ENCODE measurements at places on chromosomes 6 and 20.

DNA sequence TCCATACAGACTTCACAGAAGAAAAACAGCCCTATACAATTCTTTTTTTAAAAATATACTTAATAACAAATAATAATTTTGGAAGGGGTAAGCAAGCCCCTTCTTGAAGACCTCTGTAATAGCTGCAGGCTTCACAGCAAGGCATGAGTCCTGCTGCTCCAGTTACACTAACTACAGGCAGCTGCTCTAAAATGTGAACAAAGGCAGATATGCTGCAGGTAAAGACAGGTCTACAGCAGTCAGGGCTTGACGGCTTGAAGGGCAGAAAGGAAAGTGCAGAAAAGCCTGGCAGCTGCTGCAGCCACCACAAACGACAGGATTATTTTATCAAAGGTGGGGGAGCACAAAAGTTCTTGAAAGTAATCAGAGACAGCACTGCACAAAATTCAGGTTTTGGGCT, 11.3 kb downstream of the FAXC start:
- no peak for DNase-seq

- DNase-seq = no peak
These were observed 137.5 kb downstream of the EYS start for GRCh38 chr6:65569505-65569904.

DNA sequence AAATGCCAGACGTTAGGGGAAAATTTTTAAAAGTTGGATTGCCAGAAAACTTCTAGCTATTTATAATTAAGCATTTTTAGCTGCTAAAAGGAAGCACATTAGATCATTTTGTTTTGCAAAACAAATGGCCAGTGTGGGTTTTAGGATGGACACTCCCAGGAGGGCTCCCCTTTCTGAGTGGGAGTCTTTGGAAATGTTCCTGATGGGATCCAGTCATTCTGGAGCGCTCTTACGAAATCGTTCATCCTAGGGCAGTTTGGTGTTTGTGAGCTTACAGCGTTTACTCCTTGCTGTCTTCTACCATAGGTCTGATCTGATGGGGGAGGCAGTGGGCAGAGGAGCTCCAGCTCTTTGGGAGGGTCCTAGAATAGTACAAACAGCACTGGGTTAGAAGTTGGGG, 14.7 kb downstream of the GNAS start:
- no peak for DNase-seq

DNA sequence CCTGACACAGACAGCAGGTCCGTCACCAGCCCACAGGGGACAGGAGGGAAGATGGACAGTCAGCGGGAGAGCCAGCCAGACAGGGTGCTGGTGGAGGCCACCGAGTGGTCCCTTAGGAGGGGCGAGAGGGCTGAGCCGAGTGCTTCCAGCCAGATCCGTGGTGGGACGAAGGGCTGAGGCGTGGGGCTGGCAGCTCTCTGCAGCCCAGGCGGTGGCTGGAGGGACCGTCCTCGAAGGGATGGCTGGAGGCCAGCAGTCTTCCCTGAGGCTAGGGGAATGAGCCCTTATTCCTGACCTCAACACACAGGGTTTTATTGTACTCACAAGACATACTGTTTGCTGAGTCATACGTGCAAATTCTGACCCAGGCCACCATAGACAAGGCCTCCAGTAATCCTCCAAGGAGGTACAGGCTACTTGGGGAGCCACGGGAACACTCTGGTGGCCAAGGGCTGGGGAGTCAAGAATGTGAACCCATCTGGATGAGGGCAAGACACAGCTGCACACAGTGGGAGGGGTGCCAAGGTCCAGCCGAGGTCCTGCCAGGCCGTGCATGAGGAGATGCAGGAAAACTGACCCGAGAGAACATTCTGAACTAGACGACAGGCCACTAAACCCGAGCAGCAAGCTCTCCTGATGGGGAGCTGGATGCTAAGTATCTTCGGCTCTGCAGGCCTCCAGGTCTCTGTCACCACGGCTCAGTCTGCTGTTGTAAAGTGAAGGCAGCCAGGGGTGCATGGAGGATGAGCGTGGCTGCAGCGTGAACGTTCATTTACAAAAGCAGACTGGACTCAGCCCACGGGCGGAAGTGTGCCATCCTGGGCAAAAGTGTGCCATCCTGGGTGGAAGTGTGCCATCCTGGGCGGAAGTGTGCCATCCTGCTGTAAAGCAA, 242.5 kb downstream of the TTLL2 start:
- DNase-seq = no peak

DNA sequence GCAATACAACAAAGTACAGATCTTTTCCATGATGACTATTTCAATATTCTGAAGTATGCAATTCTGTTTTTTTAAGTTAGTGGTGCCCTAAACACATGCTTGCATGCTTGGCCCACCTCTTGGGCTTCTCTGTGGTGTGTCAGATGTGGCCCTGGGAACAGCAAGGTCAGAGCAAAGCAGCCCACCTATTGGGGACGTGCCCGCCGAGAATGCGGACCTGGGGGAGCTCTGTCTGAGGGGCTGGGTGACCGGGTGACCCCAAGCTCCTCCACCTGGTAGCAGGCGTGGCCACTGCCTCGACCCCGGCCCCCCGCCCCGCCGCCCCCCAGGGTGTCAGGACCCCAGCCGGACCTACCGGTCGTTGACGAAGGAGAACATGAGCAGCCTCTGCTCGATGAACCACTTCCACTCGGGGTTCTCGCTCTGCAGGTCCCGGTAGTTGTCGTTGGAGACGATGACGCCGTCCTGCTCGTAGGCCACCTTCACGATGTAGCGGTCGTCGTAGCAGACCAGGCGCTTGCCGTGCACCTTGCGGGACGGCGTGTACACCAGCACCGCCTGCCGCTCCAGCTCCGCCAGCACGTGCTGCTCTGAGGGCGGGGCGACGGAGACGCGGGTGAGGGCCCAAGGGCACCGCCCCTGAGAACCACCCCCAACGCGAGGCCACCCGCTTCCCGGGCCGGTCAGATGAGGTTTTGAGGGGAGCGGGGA, 28.3 kb downstream of the ZC3H12D start:
- no peak for DNase-seq

DNA sequence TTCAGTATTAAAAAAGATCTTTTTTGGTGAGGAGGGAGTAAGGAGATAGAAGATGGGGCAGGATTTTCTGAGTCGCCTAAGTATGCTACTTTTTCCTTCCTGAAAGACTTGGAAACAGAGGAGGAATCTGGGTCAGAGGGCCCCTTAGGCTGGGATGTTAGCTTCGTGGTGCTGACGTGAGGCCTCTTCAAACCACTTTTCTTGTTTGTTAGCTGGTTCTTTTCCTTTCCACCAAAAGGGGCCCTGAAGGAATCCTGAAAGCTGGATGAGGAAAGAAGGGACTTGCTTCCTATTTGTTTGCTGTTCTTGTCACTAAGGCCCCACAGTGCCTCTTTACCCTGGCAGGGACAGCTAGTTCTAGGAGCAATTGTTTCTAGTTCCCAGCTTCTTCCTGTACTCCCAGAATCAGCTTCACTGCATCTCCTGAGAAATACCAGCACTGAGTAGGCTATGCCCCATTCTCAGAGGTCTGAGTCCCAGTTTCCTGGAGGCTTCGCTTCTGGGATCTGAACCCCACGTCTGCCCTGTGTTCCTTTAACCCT, 2.2 kb upstream of the IL20RA start:
- no peak for DNase-seq

DNA sequence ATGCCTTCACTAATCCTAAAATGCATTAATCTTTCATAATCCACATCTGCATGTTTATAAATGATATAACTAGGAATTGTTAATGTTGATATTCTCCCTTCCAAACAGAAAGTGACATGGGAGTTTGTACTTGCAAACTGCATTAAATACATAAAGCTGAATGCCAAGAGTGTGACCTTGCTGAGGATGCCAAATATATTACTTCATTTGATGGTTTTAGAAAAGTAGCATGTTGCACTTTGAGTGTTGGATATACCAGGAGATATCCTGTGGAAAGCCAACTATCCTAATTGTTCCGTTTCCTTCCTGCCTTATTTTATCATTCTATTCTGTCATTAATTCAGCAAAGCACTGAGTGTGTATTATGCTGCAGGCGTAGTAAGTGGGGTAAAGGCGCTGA, 229.8 kb downstream of the TMEM242 start:
- DNase-seq = no peak

DNA sequence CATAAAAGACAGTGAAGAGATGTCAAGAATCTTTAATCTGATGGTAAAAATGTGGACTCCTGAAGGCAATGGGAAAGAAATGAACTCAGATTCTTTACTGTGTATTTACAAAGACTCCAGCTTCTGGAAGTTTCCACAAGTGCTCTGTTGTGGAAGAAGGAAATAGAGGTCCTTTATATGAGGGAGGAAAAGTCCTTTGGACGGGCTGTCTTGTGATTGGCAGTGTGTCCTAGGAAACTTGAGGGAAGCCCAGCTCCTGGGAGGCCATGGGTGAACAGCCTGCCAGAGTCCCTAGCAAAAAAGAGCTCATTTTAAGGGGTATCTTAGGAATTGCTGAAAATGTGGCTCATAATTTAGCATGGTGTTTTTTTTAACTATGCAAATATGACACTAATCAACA, 92.0 kb downstream of the RNASET2 start:
- DNase-seq = no peak

- no peak for DNase-seq
These were observed 21.6 kb upstream of the ZBTB2 start for GRCh38 chr6:151412909-151413308.

GRCh38 chr20:23341073-23341472, 9.5 kb upstream of the NXT1 start:
- DNase-seq = no peak

GRCh38 chr20:2759143-2759542, 41.3 kb downstream of the CPXM1 start:
- DNase-seq = no peak

DNA sequence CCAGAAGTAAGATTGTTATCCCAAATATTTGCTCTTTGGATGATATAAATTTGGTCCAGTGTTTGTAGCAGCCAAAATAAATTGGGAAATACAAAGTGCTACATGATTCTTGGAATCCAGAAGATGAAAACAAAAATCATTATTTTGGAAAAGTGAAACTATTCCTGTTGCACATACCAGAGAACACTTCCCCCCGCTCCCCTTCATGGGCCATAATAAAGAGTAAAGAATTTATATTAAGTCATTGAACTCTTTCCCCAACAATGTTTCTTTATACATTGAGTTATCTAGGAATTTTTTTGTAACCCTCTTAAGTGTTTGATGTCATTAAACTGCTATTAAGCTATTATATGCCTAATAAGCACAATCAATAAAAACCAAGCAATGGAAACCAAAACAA, 490.4 kb upstream of the HS3ST5 start:
- no peak for DNase-seq

DNA sequence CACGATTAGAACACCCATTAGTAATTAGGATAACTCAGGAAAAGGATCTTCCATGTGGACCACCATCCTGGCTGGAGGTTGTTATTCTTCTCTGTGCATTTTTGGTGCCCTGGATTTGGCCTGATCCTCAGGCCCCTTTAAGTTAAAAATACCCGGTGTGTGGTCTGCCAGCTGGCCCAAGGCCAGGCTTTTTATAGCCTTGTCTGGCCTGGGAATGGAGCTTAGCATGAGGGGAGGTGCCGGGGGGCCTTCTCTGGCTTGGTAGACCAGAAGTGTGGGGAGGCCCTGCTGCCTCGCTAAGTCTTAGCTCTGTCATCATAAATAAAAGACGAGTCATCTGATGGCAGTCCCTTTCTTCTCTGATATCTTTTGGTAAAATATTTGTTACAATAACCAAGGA, 71.4 kb downstream of the ARID1B start:
- no peak for DNase-seq

- no peak for DNase-seq
These were observed 78.4 kb downstream of the FYN start for GRCh38 chr6:111794727-111795452.

- DNase-seq = no peak
These were observed 190.8 kb upstream of the LAMP5 start for GRCh38 chr20:9323622-9324021.

- DNase-seq = no peak
These were observed 122.0 kb upstream of the STMND1 start for GRCh38 chr6:16979677-16980370.

DNA sequence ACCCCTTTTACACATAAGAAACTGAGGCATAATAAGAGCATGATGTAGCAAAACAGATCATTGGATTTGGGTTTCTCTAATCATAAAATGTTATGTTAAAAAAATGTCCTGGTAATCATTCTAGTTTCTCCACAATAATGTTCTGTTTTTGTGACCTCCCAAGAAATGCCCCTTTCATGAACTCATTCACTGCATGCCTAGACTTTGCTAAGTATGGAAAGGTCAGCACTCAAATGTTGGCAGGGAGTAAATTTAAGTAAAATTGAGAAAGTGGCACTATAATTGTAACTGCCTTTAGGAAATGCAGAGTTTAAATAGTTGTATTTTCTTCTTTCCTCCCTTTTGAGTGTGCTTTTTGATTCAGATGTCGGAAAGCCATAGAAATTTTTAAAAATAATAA, 48.5 kb upstream of the ID4 start:
- DNase-seq = no peak

GRCh38 chr20:8932192-8933165, 136.4 kb upstream of the PLCB4 start:
- no peak for DNase-seq

GRCh38 chr6:134666125-134666524, 283.8 kb downstream of the ALDH8A1 start:
- DNase-seq = no peak

DNA sequence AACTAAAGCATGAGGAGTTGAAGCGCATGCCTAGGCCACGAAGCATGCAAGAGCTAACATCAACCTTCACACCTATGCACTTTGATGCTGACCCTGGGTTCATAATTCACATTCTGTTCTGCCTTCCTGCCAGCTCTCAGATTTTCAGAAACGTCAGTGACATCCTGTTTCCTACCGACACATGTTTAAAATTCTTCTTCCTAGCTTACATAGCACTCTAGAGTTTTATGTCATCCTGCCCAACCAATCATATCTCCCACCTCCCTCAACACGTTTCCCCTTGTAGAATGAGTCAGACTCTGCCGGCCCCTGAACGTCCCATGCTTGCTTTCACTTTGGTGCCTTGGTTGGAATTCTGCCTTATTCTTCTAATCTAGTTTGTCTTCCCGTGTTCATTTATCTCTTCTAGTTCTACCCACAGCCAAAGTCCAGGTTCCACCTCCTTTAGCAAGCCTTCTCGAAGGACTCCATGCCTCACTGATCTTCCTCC, 97.2 kb upstream of the MAP7 start:
- DNase-seq = peak; percentile 35

Data from effector memory CD4-positive, alpha-beta T cell (primary cell).